ENCODE measurements at places on chromosomes 12 and 14.

- no peak for DNase-seq
Observed at GRCh38 chr14:57091030-57091608, 177.6 kb downstream of the EXOC5 start.

DNA sequence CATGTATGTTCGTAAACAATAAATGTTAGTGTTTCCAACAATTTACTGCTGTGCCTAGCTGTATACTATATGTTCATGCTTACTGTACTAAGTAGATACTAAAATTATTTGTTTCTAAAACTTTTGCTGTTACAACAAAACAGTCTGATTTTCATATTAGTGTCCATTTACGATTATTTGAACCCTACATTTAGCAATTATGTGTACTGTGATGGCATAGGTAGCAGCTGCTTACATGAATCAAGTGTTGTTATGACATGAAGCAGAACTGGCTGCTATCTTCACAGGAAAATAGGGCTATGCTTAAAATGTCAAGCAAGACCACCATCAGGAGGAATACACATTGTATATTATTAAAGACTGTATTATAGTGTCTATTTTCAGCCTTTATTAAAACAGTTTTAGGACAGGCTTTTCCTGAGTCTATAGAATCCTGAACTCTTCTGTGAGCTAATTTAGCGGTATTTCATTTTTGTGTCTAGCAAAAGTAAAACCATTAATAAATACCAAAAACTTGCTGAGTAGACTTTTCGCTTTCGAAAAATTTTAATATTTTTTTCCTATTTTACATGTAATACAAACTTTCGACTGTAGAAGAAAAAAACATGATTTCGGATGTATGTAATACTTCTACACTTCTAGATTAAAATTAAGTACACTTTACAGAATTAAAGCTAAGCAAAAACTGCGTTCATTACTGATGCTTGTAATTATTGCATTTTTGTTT is 1.1 kb upstream of the WDR89 start:
- DNase-seq, result no peak

DNA sequence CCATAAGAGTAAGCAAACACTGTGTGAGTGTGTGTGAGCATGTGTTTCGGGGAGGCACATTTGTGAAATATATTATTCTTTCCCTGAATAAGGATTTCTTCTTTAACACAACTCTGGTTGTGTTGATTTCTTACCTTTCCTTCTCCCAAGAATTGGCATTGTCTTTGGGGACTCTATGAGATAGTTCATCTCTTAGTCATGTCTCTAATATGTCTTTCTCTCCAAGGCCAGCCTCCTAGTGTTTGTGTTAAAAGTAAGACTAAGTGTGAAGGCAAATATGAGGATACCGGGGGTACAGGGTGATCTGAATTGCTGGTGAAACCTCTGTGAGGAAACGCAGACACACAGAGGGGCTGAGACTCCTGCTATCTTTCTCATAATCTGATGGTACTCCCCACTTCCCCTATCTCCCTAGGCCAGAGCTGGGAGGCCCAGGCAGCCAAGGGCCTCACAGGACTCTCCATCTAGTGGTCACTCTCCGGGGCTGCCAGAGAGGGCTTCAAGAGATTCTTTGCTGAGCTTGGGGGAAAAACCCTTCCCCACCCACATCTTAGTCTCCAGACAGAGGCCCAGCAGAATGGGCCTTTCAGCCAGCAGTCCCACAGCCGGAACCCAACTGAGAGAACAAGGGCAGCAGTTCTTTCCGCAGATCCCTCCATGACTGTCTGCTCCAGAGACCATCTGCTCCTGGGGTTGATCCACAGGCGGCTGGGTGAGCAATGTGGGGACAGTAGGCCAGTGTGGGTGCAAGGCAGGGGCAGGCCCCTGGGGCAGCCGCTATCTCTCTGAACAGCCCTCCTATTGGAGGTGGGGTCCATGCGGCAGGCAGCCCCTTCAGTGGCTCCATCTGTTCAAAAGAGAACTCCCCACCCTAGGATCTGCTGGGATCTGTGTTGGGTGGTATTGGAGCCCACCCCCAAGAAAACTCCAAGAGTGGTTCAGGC is 5.8 kb upstream of the HOXC12 start:
- no peak for DNase-seq

- DNase-seq, result no peak
Observed at GRCh38 chr12:42017051-42017450, 127.6 kb downstream of the GXYLT1 start.

- no peak for DNase-seq
Observed at GRCh38 chr12:51012570-51013236, 13.5 kb downstream of the SLC11A2 start.

- no peak for DNase-seq
Observed at GRCh38 chr12:109671502-109671901, 42.1 kb upstream of the FAM222A start.

DNA sequence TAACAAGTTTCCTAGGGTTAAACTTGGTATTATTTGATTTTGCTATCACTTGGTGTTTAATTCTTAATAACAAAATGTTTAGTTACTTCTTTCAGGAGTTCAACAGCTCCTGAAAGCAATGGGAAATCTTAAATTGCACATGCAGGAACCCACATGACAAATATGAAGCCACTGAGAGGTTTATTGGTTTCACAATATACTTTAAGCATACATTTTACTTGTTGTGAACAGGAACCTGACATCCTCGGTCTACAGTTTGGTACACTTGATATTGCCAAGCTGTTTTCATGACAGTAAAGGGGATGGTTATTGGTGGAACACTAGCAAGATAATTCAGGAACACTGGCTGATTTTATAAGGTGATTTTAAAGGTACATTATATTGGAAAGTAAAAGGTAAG is 46.2 kb downstream of the SLC38A1 start:
- DNase-seq, result no peak

- DNase-seq, result no peak
Observed at GRCh38 chr12:121976950-121977349, 44.7 kb upstream of the BCL7A start.

DNA sequence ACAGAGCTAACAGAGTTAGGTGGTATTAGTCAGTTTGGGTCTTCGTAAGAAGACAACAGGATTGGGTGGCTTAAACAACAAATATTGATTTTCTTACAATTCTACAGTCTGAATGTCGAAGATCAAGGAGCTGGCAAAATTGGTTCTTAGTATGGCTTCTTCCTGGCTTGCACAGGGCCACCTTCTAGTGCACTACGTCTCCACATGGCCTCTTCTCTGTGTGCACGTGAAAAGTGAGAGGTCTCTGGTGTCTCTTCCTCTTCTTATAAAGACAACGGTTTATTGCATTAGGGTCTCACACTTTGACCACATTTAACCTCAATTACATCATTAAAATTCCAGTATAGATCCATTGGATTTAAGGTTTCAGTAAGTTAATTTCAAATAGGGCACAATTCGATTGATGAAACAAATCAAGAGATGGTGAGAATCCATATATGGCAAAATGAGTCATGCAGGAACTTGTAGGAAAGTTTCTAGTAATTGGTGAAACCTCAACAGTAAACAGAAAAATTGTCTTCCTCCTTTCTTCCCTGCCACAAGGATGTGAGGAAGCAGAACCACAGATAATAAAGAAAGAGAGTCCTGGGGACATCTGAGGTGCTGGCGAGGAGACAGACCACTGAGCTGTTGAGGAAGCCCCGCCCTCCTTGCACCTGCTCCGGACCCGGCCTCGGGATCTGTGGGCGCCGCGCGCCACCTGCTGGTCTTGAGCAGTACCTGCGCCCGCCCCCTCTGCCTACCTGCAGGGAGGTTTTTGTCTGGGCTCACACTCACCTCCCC is 846.7 kb downstream of the TMEM121 start:
- peak; percentile 42 for DNase-seq

GRCh38 chr12:60415351-60415750 is 819.5 kb downstream of the SLC16A7 start:
- DNase-seq, result no peak

GRCh38 chr12:62409068-62409467 is 57.6 kb upstream of the MON2 start:
- no peak for DNase-seq

Data from stimulated activated CD8-positive, alpha-beta memory T cell treated with anti-CD3 and anti-CD28 coated beads, Interleukin-7, amount 100 ng/mL, for 1 hour (primary cell).